Body of pancreas (tissue), 4 donors: ENCODE measurements at places on chromosomes 1 and 21. TPM values are rescaled to one million over a fixed set of nuclear protein-coding genes. Genes with fewer than 3 reads are reported as not detected.

DNA sequence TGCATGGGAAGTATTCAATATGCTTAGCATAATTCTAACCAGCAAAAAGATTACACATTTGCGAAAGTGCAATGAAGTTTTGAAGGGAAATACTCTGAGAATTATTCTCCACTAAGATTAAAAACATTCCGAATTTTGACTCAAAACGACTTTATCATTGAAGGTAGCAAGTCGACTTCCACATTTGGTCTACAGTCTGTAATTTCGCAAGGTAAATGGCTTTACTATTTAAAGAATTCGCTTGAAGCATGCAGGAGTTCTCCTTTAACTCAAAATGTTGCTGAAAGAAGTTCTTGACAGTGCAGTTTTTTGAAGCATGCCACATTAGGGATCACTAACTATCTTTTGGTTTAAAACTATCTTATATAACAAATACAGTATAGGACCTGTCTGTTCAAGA is 161.0 kb upstream of the HP1BP3 start:
- H3K36me3 ChIP-seq = no peaks in the 10 kb centered on the region
- H3K27ac ChIP-seq = no peak overlapping the region
- H3K27me3 ChIP-seq = no peaks in the 10 kb centered on the region
- H3K4me3 ChIP-seq = no peak overlapping the region
- no peaks in the 10 kb centered on the region for H3K4me1 ChIP-seq

DNA sequence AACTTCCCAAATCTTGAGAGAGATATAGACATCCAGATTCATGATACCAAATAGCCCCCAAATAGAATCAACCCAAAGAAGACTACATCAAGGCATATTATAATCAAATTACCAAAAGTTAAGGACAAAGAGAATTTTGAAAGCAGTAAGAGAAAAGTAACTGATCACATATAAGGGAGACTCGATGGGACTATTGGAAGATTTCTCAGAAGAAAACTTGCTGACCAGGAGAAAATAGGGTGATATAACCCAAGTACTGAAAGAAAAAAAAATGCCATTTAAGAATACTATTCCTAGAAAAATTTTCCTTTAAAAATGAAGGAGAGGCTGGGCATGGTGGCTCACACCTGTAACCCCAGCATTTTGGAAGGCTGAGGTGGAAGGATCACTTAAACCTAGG is 30.5 kb upstream of the WNT2B start:
- no peaks in the 10 kb centered on the region for H3K36me3 ChIP-seq
- no peaks in the 10 kb centered on the region for H3K27me3 ChIP-seq
- no peaks in the 10 kb centered on the region for H3K4me1 ChIP-seq

- no peaks in the 10 kb centered on the region for H3K27me3 ChIP-seq
- H3K27ac ChIP-seq = no peak overlapping the region
- DNase-seq = no peak
- H3K4me3 ChIP-seq = no peak overlapping the region
Measured at GRCh38 chr1:86339906-86340305, 56.2 kb downstream of the ODF2L start.

DNA sequence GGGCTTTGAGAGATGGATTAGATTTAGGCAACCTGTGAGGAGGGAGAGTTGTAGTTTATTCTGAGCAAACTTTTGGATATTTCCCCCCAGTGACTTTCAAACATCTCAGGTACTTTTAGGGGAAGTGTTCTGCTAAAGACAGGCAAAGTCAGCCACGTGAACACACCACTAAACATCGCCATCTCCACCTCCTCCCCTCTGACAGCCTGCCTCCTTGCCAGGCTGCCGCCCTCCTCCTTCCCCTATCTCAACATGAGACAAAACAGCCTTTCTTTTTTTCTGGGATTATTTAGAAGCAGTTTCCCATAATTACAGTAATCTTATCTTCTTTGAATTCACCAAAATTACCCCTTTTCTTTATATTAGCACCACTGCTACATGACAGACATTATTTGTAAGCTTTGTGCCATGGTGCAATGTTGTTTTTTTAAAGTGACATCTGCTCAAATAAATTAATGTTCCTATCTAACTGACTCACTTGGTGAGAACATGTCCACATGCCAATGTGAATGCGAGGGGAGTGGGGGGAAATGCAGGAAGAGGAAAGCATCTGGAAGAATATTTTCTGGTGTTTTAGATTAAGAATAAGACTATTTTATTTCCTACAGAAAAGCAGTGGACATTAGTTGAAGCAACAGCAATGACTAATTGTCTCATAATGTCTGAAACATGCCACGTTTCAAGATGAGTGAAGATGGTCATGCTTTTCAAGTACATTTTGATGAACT is 147.8 kb upstream of the ATP1B1 start:
- H3K36me3 ChIP-seq = no peaks in the 10 kb centered on the region
- no peak for DNase-seq
- H3K4me3 ChIP-seq = no peak overlapping the region
- H3K4me1 ChIP-seq = no peaks in the 10 kb centered on the region

DNA sequence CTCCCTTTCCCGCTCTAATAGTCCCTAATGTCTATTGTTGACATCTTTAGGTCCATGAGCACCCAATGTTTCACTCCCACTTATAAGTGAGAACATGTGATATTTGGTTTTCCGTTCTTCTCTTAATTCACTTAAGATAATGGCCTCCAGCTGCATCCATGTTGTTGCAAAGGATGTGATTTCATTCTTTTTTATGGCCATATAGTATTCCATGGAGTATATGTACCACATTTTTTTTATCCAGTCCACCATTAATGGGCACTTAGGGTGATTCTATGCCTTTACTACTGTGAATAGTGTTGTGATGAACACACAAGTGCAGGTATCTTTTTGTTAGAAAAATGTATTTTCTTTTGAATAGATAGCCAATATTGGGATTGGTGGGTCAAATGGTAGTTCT is 126.0 kb upstream of the RAB3GAP2 start:
- H3K4me3 ChIP-seq = no peak overlapping the region
- no peaks in the 10 kb centered on the region for H3K36me3 ChIP-seq
- no peak for DNase-seq
- H3K4me1 ChIP-seq = no peaks in the 10 kb centered on the region
- no peaks in the 10 kb centered on the region for H3K27me3 ChIP-seq

DNA sequence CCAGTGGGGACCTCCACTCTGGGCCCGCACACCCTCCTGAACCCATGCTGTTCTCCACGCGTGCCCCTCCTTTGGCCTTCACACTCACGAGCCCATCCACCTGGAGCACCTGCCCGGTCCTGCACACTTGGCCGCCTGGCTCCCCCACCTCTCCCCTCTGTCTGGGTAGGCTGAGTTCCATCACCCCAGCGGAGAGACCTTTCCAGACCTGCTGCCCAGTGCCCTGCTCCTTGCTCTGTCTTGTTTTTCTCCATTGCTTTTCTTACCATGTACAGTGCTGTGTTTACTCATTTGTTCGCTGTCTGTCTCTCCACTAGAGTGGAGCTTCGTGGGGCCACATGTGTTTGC is 351.0 kb upstream of the VAMP3 start:
- H3K27me3 ChIP-seq = no peaks in the 10 kb centered on the region
- no peaks in the 10 kb centered on the region for H3K36me3 ChIP-seq
- DNase-seq = peak; percentile 6

GRCh38 chr1:150152182-150152536 is 2.4 kb downstream of the PLEKHO1 start:
- no peak overlapping the region for H3K4me3 ChIP-seq
- H3K27ac ChIP-seq = no peak overlapping the region
- peaks cover 7% of the 10 kb centered on the region for H3K27me3 ChIP-seq
- no peaks in the 10 kb centered on the region for H3K36me3 ChIP-seq

GRCh38 chr1:44909901-44910544 is 67.0 kb upstream of the PTCH2 start:
- H3K27me3 ChIP-seq = no peaks in the 10 kb centered on the region
- H3K27ac ChIP-seq = no peak overlapping the region
- no peaks in the 10 kb centered on the region for H3K36me3 ChIP-seq
- DNase-seq = no peak
- no peaks in the 10 kb centered on the region for H3K4me1 ChIP-seq

DNA sequence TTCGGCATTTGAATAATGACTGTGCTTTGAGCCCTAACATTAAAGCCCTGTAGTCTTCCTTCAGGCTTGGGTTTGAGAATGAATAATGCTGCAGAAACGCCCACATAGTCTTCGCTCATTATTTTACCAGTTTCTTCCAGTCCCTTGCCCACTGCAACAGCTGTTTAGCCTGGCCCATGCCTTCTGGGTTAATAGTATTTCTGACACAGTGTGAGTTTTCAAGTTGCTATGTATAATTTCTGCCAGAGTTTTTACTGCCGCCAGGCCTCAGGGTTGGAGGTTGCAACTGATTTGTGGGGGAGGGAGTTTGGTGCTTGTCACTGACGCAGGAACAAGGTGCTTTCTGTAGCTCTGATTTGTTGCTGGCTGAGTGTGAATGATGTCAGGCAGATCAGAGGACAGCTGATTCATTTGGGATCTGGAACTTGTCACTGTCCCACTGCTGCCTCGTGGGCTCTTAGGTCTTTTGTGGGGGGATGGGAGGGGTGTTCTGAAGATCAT is 109.8 kb downstream of the MAST2 start:
- H3K4me1 ChIP-seq = no peaks in the 10 kb centered on the region
- H3K27me3 ChIP-seq = no peaks in the 10 kb centered on the region
- no peak overlapping the region for H3K27ac ChIP-seq
- peak; percentile 21 for DNase-seq

- H3K27ac ChIP-seq = no peak overlapping the region
- DNase-seq = no peak
- no peaks in the 10 kb centered on the region for H3K36me3 ChIP-seq
- no peak overlapping the region for H3K4me3 ChIP-seq
- H3K4me1 ChIP-seq = no peaks in the 10 kb centered on the region
Measured at GRCh38 chr1:36513676-36514473, 31.2 kb upstream of the CSF3R start.

DNA sequence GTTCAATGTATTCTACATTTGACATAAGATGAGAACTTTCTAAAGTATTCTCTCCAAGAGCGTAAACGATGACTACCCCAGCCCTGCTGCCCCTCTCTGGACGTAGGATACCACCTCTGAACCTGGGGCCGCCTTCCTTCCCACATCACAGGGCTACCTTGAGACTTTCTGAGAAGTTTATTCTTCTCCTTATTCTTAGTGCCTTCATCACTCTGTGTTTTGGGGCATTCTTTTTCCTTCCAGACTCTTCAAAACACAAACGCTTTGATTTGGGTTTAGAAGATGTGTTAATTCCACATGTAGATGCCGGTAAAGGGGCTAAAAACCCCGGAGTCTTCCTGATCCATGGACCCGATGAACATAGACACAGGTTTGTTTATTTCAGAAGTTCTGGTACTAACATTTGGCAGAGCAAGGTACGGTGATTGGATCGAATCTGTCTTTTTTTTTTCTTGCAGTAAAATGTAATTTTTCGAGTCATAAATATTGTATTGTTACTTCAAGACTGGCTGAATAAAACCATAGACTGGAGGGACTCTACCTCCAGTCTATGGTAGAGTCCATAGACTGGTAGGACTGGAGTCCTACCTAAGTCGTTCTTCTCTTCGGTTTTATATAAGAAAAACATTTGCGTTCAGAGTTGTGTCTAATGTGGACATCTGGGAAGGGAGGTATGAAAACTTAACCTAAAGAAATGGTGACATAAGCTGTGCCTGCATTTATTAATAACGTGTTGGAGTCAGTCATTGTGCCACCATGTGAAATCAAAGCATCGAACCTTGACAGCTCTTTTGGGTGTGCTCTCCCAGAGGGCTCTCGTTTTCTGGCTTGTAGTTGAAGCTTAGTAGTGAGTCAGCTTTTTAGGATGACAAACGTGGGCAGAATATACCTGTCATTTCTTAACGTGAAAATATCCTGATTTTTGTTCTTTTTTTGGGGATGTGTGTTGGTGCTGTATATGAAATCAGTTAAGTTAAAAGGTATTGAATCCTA is 1.2 kb downstream of the MAN1A2 start:
- peaks cover 31% of the 10 kb centered on the region for H3K4me1 ChIP-seq
- H3K36me3 ChIP-seq = no peaks in the 10 kb centered on the region
- H3K27ac ChIP-seq = peak overlapping the region; percentile 99
- H3K27me3 ChIP-seq = no peaks in the 10 kb centered on the region
- peak overlapping the region; percentile 57 for H3K4me3 ChIP-seq

DNA sequence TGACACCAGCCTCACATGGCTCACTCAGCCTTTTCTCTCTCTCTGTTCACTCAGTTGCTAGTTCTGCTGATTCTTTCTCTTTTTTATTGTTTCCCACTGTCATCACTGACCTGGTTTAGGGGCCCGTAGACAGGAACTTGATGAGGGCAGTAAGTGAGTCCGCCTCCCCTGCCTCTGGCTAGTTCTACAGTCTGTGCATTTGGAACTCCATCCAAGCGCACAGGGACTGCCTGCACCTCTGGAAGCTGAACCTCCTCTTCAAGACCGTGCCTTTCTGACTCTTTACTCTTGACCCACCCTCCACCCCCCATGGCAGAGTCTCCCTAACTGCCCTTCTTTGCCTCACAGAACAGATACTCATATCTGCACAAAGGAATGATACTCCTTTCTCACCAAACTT is 4.2 kb downstream of the TENT5C start:
- no peak overlapping the region for H3K4me3 ChIP-seq
- H3K4me1 ChIP-seq = peaks cover 51% of the 10 kb centered on the region
- H3K27me3 ChIP-seq = no peaks in the 10 kb centered on the region
- peak overlapping the region; percentile 95 for H3K27ac ChIP-seq

GRCh38 chr1:61442544-61442943 is 282.4 kb downstream of the TM2D1 start:
- no peak overlapping the region for H3K27ac ChIP-seq
- no peak for DNase-seq
- H3K27me3 ChIP-seq = no peaks in the 10 kb centered on the region
- H3K4me3 ChIP-seq = no peak overlapping the region
- no peaks in the 10 kb centered on the region for H3K36me3 ChIP-seq

DNA sequence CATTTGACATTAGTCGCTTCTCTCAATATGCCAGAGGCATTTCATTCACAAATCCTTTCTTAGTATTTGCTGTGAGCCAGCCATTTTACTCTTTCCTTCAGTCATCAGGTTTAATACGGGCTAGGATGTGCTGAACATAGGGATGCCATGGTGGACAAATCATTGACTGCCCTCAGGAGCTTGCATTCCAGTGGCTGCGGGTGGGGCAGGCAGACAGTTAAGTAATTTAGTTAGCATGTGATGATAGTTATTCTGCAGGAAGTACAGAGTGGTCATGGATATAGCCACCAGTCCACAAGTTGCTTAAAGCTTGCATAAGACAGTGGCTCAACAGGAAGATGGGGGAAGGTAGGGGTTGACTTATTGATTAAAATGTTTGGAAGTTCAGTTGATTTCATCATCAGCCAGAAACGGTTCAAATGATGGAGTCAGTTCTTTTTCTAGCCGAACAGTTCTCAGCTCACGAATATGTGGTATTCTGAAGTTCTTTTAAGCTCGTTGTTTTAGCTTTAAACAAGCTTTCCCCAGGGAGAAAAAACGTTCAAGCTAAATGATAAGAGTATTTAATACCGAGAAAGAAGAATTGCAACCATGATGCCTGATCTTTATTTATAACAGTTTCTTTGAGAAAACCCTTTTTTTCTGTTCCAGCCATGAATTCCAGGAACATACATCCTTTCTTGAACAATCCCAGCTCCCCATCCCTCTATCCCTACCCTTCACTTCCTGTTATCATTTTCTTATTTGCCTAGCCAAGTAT is 1.4 kb downstream of the SLC22A15 start:
- no peak for DNase-seq
- H3K27ac ChIP-seq = peak overlapping the region; percentile 65
- H3K36me3 ChIP-seq = no peaks in the 10 kb centered on the region
- no peaks in the 10 kb centered on the region for H3K27me3 ChIP-seq
- peaks cover 20% of the 10 kb centered on the region for H3K4me1 ChIP-seq

GRCh38 chr1:167439301-167439988 is 78.9 kb downstream of the CD247 start:
- H3K4me1 ChIP-seq = peaks cover 9% of the 10 kb centered on the region
- H3K27me3 ChIP-seq = no peaks in the 10 kb centered on the region
- H3K27ac ChIP-seq = no peak overlapping the region
- no peaks in the 10 kb centered on the region for H3K36me3 ChIP-seq
- H3K4me3 ChIP-seq = no peak overlapping the region

PLEKHA6 gene
- total RNA-seq = 10.9 TPM

PHGDH gene
- 101 TPM for total RNA-seq

RPTN gene
- not detected for total RNA-seq

ELAPOR1 gene
- total RNA-seq = 135 TPM

ADAMTS4 gene
- total RNA-seq = 7.9 TPM

SPATA17 gene
- total RNA-seq = 2.6 TPM
